AG20443 (cell line): ENCODE measurements at places on chromosomes 5 and 9.
A peak's percentile ranks its signal among the peaks of the same experiment; 100 is the strongest.

DNA sequence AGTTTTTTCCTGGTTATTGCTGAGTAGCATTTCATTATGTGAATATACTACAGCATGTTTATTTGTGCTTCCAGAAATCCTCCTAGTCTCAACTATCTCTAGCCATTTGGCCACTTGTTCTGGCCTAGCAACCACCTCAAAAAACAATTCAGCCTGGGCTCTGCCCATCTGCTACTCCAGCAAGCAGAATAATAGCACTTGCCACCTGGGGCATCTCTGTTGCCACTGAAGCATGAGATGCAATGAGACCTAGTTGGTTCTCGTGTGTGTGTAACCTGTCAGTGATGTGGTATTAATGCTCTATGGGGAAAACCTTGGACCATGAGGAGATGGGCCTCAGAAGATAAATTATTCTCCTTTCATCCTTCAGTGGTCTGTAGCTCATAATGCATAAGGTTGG, 129.5 kb downstream of the RNF180 start:
- DNase-seq = no peak

GRCh38 chr9:133429641-133430161, 7.5 kb downstream of the ADAMTS13 start:
- DNase-seq = peak; percentile 65

- DNase-seq = no peak
These were observed 7.6 kb downstream of the MAP3K1 start for GRCh38 chr5:56822981-56823380.

GRCh38 chr9:29211580-29212396, 1638.5 kb upstream of the C9orf72 start:
- peak; percentile 78 for DNase-seq

DNA sequence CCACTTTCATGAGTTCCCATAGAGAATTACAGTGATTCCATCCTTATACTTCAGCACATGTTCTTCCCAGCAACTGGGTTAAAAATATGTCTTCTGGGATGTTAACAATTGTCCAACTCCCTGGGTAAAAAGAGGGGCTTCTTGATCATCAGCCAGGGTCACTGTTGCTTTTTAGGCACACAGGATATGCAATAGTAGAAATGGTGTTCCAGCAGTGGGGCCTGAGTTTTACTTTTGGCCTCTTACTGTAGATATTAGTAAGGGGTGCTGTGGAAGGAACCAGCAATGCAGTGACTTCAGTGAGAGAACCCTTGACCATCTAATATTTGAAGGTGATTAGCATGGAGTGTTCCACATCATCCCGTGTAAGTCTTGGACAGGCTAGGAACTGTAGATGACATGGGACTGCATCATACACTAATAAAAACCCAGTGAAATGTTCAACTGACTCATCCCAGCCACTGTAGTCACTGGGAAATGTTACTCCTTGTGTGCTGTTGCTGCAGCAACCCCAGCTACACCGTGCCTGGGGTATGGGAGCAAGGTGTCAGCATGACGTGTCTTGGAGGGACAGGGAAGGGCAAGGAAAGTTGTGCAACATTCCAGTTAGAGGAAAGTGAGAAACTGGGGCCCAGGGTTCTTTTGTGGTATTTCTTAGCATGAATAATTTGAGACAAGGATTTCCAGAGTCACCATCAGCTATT, 610.9 kb downstream of the RAB3C start:
- DNase-seq = peak; percentile 87

DNA sequence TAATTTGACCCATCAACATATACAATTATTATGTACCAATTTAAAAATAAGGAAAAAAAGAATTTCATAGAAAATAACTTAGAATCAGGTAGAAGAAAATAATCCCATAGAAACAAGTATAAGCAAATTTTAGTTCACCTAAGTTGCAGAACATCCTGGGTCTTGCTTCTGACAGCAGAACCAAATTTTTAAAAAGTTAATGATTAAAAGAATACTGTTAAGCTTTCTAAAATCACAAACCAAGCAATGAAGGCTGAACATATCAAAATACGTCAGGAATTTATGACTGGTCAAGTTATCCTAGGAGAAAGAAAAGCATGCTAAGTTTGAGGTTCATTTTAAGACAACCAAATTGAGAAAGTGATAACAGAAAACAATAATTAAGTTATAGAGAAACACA, 650.9 kb downstream of the PTPRD start:
- DNase-seq = no peak

GRCh38 chr5:173855162-173855994, 32.8 kb upstream of the CPEB4 start:
- no peak for DNase-seq

GRCh38 chr5:179126506-179126991, 66.4 kb downstream of the ZNF354C start:
- DNase-seq = no peak
